GF-D8 (cell line): ENCODE measurements at places on chromosomes 13 and 19.
A peak's percentile ranks its signal among the peaks of the same experiment; 100 is the strongest.

DNA sequence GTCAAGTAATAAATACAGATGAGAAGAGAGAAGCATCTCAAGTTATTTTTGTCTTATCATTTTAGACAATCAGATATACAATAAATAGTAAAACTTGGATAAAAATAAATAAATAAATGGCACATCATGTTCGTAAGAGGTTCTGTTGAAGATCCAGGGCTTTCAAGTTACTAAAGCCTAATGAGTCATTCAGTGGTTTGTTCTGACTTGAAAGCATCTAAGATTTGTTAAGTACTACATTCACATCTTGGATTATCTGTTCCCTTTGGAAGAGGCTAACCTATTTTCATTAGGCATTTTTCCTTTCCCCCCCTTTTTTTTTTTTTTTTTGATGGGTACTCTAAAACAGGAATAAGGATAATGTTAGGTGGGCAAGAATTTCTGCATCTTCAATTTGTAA, 429.3 kb downstream of the PCDH20 start:
- DNase-seq, result no peak

DNA sequence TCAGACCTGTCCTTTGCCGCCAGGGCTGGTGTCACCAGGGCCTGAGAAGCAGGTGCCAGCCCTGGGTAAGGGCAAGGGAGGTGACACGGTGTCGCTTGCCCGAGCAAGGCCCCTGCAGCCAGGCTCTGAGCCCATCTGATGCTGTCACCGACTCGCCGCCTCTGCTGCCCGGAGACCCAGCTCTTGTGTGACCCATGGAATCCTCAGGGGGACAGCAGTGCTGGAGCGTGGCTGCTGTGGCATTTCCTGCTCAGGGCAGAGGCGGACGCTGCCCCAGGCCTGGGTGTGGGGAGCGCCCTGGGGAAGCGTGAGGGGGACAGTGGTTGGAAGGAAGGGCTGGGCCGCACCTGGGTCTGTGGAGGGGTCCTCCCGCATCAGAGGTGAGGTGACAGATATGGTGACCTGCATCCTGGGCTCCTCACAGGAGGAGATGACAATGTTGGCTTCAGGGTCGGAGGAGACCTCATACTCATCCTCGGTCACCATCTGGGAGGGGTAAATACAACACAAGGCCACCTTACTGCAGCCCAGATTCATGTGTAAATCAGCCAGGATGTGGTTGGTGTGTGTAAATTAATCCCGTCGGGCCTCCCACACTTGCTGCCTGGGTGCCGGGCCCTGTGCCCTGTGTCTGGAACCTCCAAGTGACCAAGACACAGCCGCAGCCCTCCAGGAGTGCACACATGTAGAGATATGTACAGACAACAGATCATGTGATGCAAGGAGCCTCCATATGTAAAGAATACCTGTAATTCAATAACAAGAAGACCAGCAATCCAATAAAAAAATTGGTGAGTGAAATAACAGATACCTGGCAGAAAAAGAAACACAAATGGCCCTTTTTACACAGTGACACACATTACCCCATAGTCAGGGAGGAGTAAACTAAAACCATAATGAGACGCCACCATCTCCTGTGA, 27.6 kb upstream of the MATK start:
- DNase-seq, result no peak

DNA sequence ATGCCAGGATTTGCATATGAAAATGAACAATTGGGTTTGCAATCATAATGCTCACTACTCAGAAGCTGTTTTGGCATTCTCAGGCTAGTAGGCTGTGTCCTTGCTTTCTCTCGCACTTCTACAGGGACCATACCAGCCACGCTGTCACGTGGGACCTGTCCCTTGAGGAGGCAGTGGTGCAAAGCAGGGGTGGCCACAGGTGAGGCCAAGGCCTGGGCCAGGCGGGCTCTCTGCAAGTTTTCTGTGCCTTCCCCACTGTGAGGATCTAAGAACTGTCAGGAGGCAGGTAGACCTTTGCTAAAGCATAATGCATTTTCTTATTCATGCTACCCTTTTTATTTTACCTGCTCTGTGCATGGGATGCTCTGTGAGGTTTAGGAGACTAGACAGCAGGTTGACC, 89.4 kb upstream of the IRS2 start:
- no peak for DNase-seq

GRCh38 chr19:47619763-47620162, 10.8 kb downstream of the BICRA start:
- DNase-seq, result no peak

DNA sequence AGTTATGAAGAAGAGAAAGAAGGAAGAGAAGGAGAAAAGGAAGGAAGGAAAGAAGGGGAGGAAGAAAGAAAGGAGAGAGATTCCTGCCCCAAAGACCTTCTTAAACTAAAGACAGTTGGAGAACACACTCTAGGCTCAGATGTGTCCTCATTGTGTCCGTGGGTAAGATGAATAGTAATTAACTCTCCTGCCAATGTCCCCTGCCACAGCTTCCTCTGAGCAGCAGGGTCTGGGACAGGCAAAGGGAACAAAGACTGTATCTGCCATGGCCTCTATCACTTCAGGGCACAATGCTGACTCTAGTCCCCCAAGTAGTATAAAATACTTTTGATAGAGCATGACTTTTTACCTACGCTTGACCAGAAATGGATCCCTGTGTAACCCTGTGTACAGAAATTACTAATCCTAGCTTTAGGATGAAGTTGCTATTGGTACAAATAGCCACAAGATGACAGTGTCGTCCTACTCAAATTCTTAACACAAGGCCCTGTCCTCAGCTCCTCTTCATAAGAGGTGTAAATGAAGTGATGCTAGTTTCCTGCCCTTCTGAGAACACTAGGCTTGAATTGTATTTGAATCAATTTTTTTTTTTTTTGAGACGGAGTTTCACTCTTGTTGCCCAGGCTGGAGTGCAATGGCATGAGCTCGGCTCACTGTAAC, 186.2 kb upstream of the GPR12 start:
- DNase-seq, result peak; percentile 73

GRCh38 chr19:28520998-28521568, 691.9 kb downstream of the UQCRFS1 start:
- DNase-seq, result no peak

GRCh38 chr13:43767341-43767931, 19.3 kb downstream of the ENOX1 start:
- DNase-seq, result no peak

- no peak for DNase-seq
These were observed 40.7 kb downstream of the COMP start for GRCh38 chr19:18750295-18750970.

- DNase-seq, result no peak
These were observed 129.1 kb upstream of the SOX1 start for GRCh38 chr13:111937777-111938311.

DNA sequence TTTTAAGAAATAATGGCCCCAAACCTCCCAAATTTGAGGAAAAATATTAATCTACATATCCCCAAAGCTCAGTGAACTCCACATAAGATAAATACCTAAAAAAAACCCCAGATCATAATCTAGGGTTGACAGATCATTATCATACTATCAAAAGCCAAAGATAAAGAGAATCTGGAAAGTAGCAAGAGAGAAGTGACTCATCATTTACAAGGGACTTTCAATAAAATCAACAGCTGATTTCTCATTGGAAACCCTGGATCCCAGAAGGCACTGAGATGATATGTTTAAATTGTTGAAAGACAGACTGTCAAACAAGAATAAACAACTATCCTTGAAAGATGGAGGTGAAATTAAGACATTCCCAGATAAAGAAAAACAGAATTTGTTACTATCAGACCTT, 199.3 kb downstream of the KCNRG start:
- no peak for DNase-seq

DNA sequence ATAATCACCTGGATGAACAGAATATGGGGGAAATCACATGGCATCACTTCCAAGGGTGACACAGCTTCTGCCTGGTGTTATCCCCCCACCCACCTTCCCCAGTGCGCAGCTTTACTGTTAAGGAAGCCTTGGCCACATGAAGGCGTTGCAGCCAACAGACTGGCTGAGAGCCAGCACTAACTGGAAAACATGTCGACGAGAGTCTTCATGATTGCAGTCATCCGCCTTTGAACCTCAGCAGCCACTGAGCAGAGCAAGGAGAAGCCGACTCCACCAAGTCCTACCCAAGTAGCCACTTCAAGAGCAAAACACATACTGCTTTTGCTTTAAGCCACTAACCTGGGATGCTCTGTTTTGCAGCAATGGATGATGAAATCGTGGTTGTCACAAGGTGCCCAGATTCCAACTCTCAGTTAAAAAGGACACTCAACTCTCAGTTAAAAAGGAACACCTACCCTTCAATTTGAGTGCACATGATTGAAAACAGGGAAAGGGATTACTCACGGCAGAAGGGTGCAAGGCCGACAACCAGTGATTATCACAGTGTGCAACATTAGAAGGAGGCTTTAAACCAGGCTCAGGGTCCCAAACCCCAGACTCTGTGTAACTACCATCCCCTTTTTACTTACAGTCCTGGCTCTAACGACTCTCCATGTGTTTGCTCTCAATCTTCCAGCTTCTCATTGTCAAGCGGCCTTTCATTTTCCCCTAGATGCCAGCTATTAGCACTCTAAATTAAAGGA, 149.1 kb downstream of the KLF12 start:
- DNase-seq, result no peak

DNA sequence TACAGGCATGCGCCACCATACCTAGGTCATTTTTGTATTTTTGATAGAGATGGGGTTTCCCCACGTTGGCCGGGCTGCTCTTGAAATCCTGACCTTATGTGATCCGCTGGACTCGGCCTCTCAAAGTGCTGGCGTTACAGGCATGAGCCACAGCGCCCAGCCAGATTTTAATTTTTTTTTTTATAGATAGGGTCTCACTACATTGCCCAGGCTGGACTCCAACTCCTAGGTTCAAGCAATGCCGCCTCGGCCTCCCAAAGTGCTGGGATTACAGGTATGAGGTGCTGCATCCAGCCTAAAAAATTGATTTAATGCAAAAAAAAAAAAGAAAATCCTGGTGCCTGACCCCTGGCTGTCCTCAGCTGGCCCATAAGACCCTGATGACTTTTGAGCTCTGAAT, 24.9 kb upstream of the CERS4 start:
- no peak for DNase-seq

GRCh38 chr19:55526216-55527196, 10.4 kb downstream of the SBK2 start:
- peak; percentile 49 for DNase-seq

DNA sequence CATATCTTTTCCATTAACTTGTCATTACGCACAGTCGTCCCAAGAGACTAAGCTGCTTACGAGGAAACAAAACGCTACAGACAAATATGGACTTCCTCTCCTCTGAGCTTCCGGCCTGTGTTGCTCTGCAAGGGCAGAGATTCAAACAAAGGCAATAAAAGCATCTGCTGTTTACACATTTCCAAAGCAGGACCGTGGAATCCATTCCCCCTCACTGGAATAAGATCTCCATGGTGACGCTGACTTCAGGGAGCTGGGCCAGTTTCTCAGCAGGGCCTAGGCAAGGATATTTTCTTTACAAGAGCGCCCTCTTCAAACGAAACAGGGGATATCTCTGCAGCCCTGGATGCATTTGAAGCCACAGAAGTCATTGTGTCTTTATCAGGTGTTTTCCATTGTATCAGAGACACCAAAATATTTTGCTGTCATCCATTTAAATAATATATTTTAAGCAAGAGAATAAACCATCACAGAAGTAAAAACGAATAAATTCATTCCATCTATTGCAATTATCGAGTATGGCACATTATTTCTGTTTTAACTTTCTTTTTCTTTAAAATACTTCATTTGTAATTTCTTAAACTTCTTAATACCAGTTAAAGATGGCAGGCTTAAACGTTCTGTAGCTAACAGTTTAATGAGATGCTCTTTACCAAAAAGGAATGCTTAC, 177.5 kb downstream of the DCLK1 start:
- no peak for DNase-seq

DNA sequence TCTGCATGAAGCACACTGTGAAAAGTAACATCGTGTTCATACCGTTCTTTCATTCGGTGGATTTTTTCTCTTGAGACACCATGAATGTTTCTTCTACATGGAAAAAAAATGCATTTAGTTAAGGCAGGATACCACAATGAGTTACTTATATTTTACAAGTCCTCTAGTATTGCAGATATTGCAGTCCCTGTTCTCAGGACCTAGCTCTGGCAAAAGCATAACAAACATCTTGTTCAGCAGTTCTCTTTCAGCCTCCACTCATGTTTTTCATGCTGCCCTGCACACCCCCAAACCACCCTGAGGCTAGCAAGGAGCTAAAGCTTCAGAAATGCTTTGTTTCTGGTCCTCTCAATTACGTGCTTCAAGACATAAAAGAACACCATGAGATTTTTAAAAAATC, 24.8 kb downstream of the N4BP2L1 start:
- DNase-seq, result no peak

GRCh38 chr13:68232351-68233130, 1002.4 kb upstream of the PCDH9 start:
- no peak for DNase-seq

GRCh38 chr13:63396746-63397145, 1981.1 kb upstream of the PCDH20 start:
- DNase-seq, result no peak

DNA sequence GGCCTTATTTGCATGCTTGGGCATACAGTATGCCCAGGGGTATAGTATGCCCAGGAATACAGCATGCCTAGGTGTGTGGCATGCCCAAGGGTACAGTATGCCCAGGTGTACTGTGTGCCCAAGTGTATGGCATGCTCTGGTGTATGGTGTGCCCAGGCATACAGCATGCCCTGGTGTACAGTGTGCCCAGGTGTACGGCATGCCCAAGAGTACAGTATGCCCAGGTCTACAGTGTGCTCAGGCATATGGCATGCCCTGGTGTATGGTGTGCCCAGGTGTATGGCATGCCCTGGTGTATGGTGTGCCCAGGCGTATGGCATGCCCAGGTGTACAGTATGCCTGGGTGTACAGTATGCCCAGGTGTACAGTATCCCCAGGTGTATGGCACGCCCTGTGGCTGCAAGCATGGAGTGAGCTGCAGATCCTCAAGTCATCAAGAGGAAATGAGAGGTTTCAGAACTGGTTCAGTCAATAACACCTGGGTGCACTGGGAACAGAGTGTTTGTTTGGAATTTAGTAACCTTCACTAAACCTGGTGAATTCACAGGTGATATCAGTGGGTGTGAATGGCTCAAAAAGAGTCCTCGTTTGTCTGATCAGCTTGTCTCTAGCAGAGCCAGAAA, 7.8 kb upstream of the C13orf42 start:
- DNase-seq, result no peak

GRCh38 chr13:99191900-99192399, 8.7 kb upstream of the UBAC2 start:
- no peak for DNase-seq

DNA sequence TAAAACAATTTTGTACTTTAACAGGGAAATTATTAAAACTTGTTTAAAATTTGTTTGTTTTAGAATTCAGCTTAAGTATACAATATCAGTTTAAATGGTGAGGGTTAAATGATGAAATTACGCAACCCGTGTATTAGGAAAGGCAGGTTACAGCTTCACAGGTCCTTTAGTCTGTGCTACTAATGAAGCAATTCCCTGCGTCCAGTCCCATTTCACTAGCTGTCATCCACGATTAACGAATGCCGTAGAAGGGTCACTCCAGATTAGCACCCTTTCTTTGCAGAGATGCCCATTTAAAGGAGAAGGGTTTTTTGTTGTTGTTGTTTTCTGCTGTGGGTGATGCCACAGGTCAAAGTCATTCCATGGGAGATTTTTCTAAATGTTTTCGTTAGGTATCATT, 457.6 kb upstream of the SLC10A2 start:
- no peak for DNase-seq

GRCh38 chr13:109666656-109667055, 119.7 kb downstream of the IRS2 start:
- no peak for DNase-seq

- no peak for DNase-seq
These were observed 284.4 kb downstream of the DIAPH3 start for GRCh38 chr13:59879281-59879680.

- no peak for DNase-seq
These were observed 23.3 kb downstream of the RBM26 start for GRCh38 chr13:79382545-79383275.
